ENCODE measurements at places on chromosomes 7 and 10. TPM values are rescaled to one million over a fixed set of nuclear protein-coding genes. Genes with fewer than 3 reads are reported as not detected.

The CHST12 gene
- 26.9 TPM for total RNA-seq

The PGAM2 gene
- total RNA-seq, result not detected

The NXPH1 gene
- total RNA-seq, result not detected

The IRF5 gene
- total RNA-seq, result 3.9 TPM

The FAM13C gene
- 57.9 TPM for total RNA-seq

The OLAH gene
- total RNA-seq, result 0.54 TPM

The EFCAB10 gene
- total RNA-seq, result 0.28 TPM

The PDAP1 gene
- 107 TPM for total RNA-seq

The OR13A1 gene
- total RNA-seq, result not detected

The HMX2 gene
- total RNA-seq, result not detected

The LRGUK gene
- total RNA-seq, result 0.64 TPM

The MYH16 gene
- total RNA-seq, result not detected

The TMEM184A gene
- 0.21 TPM for total RNA-seq

The C10orf90 gene
- total RNA-seq, result not detected

The ZSCAN25 gene
- 23.8 TPM for total RNA-seq

DNA sequence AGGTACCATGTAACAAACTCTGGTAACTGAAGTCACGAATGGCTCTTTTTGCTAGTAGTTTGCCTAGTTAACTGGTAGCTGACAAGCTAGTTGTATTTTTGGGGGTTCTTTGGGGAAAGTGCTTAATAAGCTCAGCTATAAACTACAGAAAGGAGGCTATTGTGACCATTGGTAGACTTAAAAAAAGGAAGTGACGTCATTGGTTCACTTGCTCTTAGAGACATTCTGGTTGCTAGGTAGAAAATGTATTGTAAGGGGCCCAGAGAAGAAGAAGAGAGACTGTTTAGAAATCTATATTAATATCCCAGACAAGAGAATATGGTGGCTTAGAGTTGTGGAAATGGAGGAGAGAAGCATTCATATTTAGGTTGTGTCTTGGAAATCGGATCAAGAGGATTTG lies 103.0 kb downstream of the NXPH1 start:
- H3K36me3 ChIP-seq, result no peaks in the 10 kb centered on the region
- no peaks in the 10 kb centered on the region for H3K4me1 ChIP-seq
- H3K27ac ChIP-seq, result no peak overlapping the region
- H3K27me3 ChIP-seq, result no peaks in the 10 kb centered on the region
- DNase-seq, result no peak
- H3K4me3 ChIP-seq, result no peak overlapping the region

DNA sequence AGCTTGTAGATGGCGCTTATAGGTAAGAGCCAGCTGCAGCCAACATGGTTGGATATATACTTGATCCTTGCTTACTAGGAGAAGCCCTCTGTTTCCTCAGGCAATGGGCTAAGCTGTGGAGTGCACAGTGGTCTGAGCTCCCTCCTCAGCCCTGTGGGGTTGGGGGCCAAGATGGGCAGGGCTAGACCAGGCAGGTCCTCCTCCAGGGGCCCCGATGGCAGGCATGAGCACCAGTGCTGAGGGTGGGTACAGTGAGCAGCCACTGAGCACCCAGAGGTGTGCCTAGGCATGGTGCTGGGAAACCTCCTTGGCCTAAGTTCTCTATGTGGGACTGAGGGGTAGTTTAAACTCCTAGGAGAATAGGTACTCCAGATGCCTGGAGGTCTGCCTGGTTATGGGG lies 680.2 kb downstream of the SUGCT start:
- H3K27me3 ChIP-seq, result no peaks in the 10 kb centered on the region
- H3K4me3 ChIP-seq, result no peak overlapping the region
- peaks cover 3% of the 10 kb centered on the region for H3K36me3 ChIP-seq
- no peaks in the 10 kb centered on the region for H3K4me1 ChIP-seq

- H3K4me3 ChIP-seq, result no peak overlapping the region
- no peak for DNase-seq
- no peak overlapping the region for H3K27ac ChIP-seq
- peaks cover 9% of the 10 kb centered on the region for H3K27me3 ChIP-seq
- no peaks in the 10 kb centered on the region for H3K4me1 ChIP-seq
- no peaks in the 10 kb centered on the region for H3K36me3 ChIP-seq
Measured at GRCh38 chr10:78991187-78991586, 77.6 kb upstream of the ZMIZ1 start.

DNA sequence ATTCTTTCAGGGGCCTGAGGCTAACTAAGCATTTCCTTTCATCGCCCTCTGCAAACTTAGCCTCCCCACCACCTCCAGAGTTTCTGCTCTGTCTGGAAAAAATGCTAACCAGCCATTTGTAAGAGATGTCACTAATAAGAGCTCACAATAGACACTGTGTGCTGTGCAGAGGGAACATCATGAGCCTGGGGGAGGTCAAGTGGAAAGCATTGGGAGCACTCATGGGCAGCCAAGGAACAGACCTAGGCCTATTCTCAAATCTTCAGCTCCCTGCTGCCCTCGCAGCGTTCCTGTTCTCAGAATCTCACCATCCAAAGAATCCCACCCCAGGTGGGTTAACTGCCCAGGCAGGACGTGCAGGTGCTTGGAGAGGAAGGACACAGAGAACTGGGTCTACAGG lies 27.1 kb upstream of the GPAM start:
- H3K27me3 ChIP-seq, result peaks cover 4% of the 10 kb centered on the region
- H3K4me3 ChIP-seq, result no peak overlapping the region
- no peak overlapping the region for H3K27ac ChIP-seq
- H3K36me3 ChIP-seq, result no peaks in the 10 kb centered on the region
- peaks cover 3% of the 10 kb centered on the region for H3K4me1 ChIP-seq

DNA sequence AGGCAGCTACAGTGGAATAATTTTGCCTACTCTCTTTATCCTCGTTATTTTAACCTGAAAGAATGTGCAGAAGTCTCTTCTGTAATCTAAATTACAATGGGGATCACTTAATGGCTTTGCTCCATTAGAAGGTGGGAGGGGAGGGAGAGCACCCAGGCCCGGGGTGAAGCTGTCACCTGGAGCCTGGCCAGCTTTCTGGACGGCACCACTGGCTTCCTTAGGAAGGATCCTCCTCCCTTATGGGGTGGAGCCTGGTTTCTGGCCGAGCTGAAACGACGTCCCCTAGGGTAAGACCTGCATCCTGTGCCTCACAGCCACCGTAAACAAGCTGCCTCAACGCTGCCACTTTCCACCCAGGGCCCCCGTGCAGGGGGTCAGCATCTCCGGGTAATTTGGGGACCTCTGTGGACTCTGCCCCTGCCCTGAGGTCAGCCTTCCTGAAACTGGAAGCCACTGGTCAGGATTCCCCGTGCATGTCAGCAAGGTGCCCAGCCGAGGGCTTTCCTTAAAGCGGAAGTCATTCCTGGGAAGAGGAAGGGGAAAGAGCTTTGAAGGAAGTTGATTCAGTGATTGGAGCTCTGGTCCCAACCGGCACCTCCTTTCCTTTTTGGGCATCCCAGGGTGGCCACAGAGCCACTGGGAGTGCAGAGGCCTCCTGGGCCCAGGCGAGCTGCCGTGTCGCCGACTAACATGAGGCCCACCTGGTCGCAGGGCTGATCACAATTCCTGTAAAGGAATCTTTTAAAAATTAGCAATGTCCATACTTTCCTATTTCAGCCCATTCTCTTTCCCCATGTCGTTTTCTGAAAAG lies 569.1 kb downstream of the DNAJB6 start:
- no peak overlapping the region for H3K4me3 ChIP-seq
- H3K36me3 ChIP-seq, result peaks cover 25% of the 10 kb centered on the region
- H3K27me3 ChIP-seq, result peaks cover 13% of the 10 kb centered on the region
- DNase-seq, result no peak
- no peaks in the 10 kb centered on the region for H3K4me1 ChIP-seq

DNA sequence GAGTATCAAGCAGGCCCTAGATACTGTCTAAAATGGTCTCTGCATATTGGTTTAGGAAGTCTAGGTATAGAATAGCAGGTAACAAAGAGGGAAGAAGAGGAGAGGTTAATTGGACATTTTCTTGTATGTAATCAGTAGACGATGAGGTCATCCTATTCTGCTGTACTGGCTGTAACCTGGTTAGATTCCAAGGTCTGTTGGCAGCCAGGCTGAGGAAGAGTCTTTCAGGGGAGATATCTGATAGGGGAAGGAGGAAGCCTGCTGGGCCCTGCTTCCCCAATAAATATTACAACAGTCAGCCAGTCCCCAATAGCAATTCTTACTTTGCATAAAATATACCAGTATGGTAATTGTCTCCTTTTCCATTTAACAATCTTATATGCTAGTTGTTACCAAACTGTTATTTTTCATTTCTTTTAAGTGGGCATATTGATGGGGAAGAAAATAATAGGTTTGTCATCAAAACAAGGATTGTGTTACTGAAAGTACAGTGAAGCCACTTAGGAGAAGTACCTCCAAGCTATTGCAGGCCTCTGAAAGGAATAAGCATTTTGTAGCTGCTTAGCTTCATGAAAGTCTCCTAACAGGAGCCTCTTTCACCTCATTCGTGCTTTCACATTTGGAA lies 186.4 kb downstream of the LRRC4 start:
- H3K36me3 ChIP-seq, result peaks cover 40% of the 10 kb centered on the region
- no peak overlapping the region for H3K4me3 ChIP-seq
- peaks cover 60% of the 10 kb centered on the region for H3K4me1 ChIP-seq
- no peak for DNase-seq
- peak overlapping the region; percentile 58 for H3K27ac ChIP-seq
- H3K27me3 ChIP-seq, result peaks cover 1% of the 10 kb centered on the region

DNA sequence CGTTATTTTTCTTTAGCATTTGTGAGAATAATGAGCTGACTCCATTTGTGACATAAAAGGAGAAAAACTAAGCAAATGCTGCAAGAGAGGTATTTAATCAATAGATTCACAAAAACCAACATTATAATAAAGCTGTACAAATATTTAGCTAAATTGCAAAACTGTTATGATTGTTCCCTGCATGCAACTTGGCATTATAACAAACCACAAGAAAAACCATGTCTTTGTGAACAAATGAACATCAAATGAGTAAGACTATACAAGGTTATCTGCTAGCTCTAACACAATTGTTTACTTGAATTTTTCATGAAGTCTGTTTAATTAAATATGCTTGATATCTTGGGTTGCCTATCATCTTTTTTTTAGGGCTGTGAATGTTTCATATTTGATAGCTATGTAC lies 50.8 kb upstream of the PPP1R9A start:
- no peak overlapping the region for H3K4me3 ChIP-seq
- no peak overlapping the region for H3K27ac ChIP-seq
- H3K4me1 ChIP-seq, result peaks cover 2% of the 10 kb centered on the region
- DNase-seq, result no peak
- H3K36me3 ChIP-seq, result no peaks in the 10 kb centered on the region

GRCh38 chr7:157817433-157817832 lies 480.6 kb downstream of the DNAJB6 start:
- peaks cover 2% of the 10 kb centered on the region for H3K4me1 ChIP-seq
- peak overlapping the region; percentile 58 for H3K4me3 ChIP-seq
- H3K27ac ChIP-seq, result peak overlapping the region; percentile 39
- peaks cover 13% of the 10 kb centered on the region for H3K27me3 ChIP-seq

GRCh38 chr10:86035791-86036543 lies 330.6 kb downstream of the GRID1 start:
- no peaks in the 10 kb centered on the region for H3K27me3 ChIP-seq
- H3K36me3 ChIP-seq, result peaks cover 4% of the 10 kb centered on the region
- no peak overlapping the region for H3K4me3 ChIP-seq
- H3K4me1 ChIP-seq, result no peaks in the 10 kb centered on the region
- DNase-seq, result no peak
- H3K27ac ChIP-seq, result no peak overlapping the region

- no peak overlapping the region for H3K27ac ChIP-seq
- no peaks in the 10 kb centered on the region for H3K27me3 ChIP-seq
- H3K36me3 ChIP-seq, result no peaks in the 10 kb centered on the region
- H3K4me1 ChIP-seq, result peaks cover 6% of the 10 kb centered on the region
- no peak for DNase-seq
Measured at GRCh38 chr7:33982425-33982786, 77.1 kb downstream of the BMPER start.

DNA sequence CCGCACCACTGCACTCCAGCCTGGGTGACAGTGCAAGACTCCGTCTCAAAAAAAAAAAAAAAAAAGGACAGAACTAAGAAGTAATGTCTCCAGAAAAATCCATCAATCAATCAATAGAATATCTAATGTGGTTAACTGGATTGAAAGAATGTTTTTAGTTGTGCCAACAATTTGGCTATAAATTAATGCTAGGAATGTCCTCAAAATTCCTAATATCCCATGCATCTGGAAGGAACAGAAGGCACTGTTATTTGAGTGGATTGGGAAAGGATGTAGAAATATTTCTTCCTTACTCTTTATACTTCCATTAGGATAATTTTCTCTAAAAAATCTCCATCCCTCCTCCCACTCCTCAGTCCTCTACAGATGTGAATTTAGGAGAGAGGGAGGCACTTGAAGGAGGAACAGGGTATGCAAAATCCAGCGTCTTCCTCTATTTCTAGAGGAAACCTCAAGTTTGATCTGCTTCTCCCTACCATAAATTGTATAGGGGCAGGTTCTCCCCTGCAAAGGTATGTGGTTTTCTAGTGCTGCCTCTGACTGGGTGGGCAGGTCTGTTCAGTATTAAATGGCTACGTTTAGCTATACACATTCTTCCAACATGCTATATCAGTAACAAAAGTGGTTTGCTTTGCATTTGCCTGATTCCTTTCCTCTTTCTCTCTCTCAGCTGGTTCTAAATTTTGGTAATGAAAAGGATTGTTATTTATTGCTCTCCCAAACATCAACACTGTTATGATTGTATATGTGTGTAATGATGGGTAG lies 54.1 kb downstream of the RNLS start:
- H3K36me3 ChIP-seq, result no peaks in the 10 kb centered on the region
- no peaks in the 10 kb centered on the region for H3K27me3 ChIP-seq
- H3K4me1 ChIP-seq, result peaks cover 34% of the 10 kb centered on the region
- DNase-seq, result no peak
- peak overlapping the region; percentile 6 for H3K27ac ChIP-seq
- no peak overlapping the region for H3K4me3 ChIP-seq

DNA sequence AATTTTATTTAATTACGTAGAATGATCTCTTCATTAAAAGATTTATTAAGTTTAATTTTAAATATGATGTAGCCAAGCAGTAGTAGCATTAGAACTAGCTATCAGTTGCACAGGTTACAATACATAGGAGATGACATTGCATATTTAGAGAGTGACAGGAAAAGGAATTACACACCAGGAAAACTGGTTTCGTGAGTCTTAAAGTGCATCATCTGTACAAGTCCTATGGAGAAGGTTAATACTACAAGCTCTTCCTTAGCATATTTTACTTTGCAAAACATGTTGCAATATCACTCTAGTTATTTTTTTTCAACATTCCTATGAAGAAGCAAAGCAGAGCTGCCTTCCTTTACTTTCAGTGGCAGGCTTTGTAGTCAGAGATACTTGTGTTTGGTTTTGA lies 20.2 kb upstream of the SEM1 start:
- peaks cover 2% of the 10 kb centered on the region for H3K27me3 ChIP-seq
- no peak overlapping the region for H3K4me3 ChIP-seq
- H3K4me1 ChIP-seq, result no peaks in the 10 kb centered on the region
- no peaks in the 10 kb centered on the region for H3K36me3 ChIP-seq
- no peak overlapping the region for H3K27ac ChIP-seq

- no peak overlapping the region for H3K4me3 ChIP-seq
- H3K27ac ChIP-seq, result no peak overlapping the region
- H3K36me3 ChIP-seq, result no peaks in the 10 kb centered on the region
Measured at GRCh38 chr10:59079386-59080226, 96.8 kb upstream of the PHYHIPL start.

GRCh38 chr7:99489235-99489634 lies 10.8 kb downstream of the ZNF394 start:
- no peak overlapping the region for H3K4me3 ChIP-seq
- no peak for DNase-seq
- H3K27me3 ChIP-seq, result peaks cover 3% of the 10 kb centered on the region

Data from endothelial cell (in vitro differentiated cells).